NT2/D1 (cell line): ENCODE measurements at places on chromosomes 7 and 10.

GRCh38 chr7:134954197-134955082, 31.9 kb upstream of the AGBL3 start:
- DNase-seq: no peak

- no peak for DNase-seq
These were observed 107.5 kb downstream of the ADAM22 start for GRCh38 chr7:88041583-88041982.

- no peak for DNase-seq
These were observed 3.8 kb downstream of the RTKN2 start for GRCh38 chr10:62264702-62265436.

DNA sequence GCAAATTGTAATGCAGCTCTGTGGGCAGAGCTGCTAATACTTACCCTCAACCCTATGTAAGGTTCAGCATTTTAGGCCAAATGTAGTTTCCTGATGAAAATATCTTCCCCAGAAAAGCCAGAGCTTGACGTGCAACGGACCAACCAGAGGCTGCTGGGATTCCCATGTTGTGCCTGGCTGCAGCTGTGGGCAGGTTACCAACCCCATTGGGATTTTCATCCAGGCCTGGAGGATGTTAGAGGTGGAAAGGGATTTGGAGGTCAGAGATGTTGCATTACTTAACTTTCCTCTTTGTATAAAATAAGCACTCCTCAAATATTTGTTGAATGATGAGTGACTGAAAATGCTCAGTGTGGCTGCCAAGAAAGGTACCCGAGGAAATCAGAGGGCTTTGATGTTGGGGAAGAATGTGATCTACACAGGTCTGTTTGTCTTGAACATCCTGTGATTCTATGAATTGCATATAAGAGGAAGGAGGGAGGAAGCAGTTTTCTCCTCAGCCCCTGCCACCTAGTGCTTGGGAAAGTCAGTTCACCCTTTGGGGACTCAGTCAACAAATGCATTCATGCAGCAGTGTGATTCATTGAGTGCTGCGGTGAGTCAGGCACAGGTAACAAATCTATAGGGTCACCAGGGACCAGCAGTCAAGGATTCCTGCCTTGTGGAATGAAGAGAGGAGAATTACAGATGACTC, 487.2 kb downstream of the RPS24 start:
- DNase-seq: no peak

- DNase-seq: no peak
These were observed 87.6 kb upstream of the ADARB2 start for GRCh38 chr10:1824928-1825327.

- DNase-seq: no peak
These were observed 10.8 kb upstream of the SEMA3C start for GRCh38 chr7:80929619-80930018.

DNA sequence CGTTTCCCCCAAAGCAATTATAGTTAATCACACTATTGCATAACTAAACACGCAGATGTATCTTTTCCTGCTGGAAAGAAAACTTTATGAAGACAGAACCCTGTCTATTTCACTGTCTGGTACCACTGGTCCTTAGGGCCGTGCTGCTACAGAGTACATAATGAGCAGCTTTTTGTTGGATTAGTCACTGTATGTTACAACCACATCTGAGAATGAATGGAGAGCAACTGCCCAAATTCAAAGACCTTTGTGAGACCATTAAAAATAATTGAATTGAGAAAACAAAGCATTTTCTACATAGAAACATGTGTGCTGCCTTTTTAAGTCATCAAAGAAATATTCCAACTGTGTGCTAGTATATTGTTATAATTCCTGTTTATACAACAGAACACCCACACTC, 111.3 kb upstream of the SORCS1 start:
- DNase-seq: no peak

DNA sequence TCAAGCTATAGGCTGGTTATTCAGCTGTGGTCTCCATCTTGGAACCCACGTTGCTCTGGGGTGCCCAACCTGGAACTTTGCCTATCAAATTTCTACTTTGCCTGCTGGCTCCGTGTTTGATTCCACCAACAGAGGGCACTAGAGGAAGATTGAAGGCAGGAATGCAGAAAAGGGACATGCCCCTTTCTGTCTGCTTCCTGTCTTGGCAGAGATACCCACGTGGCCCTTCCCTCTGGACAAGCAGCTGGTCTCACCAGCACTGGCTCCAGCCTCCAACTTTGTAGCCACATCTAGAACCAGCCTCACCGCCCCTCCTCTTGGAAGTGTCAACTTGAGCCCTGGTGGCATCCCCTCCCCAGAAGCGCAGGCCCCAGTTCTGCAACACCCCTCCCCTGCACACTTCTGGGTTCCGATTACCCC, 52.1 kb upstream of the ZNF438 start:
- peak; percentile 28 for DNase-seq

- no peak for DNase-seq
These were observed 9.3 kb downstream of the TFEC start for GRCh38 chr7:116021237-116021636.

DNA sequence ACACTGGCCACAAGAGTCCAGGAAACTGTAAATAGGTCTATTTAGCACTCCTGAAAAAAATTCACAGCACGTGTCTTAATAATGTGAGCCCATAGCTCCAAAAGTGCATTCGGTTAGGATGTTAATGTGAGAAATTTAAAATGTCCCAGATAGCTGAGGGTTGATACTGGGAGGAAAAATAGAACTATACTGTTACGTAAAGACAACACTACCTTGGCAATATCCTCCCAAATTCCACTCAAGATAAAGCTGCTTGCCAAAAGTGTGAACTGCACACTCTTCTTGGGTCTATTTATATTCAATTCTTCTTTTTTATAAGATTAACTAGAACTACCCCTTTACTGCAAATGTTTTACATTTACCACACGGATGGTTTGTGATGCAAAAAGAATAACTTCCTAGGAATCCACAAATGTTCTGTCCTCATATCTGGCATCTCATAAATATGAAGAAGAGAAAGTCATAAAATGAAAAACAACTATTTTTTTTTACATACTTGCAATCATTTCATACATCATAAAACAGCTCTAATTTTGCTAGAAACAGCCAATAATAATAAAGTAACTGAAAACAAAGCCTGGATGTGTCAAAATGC, 10.4 kb downstream of the RAB11FIP2 start:
- no peak for DNase-seq

DNA sequence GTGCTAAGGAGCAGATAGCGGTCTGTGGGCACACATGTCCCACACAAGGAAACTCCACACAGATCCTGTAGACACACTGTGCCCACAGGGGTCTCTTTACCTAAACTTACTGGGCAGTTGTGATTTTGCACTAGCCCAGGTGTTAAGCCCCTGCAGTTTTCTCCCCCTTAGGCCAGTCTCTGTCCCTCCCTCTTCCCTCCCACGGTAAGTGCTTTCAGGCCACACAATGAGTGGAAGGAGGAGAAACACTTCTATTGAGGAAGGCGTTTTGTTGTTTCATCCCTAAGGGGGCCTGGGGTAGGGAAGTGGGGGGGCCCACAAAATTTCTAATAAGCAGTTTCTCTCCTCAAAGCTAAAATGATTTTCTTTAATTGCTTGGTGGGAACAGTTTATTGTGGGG, 51.4 kb downstream of the FBXW4 start:
- peak; percentile 15 for DNase-seq

DNA sequence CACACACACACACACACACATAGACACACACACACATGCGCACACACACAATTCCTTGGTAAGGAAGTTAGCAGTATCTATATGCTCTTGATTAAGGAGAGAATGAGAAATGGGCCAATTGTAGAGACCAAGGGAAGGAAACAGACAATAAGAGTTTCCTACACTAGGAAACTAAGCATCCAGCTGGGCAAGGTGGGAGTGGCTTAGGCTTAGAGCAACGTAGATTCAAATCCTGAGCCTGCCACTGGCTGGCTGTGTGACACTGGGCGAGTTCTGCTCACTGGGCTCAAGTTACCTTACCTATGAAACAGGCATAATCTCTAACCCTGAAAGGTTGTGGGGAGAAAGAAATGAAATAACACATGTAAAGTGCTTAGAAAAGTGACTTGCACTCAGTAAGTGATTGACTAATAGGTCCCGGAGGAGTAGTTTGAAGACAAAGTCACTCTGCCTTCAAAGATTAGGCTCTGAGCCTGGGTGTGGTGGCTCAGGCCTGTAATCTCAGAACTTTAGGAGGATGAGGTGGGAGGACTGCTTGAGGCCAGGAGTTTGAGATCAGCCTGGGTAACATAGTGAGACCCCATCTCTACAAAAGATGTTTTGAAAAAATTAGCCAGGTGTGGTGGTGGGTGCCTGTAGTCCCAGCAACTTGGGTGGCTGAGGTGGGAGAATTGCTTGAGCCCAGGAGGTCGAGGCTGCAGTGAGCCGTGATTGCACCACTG, 701.4 kb downstream of the PARD3 start:
- no peak for DNase-seq

GRCh38 chr7:82567841-82568240, 124.3 kb upstream of the CACNA2D1 start:
- DNase-seq: no peak

DNA sequence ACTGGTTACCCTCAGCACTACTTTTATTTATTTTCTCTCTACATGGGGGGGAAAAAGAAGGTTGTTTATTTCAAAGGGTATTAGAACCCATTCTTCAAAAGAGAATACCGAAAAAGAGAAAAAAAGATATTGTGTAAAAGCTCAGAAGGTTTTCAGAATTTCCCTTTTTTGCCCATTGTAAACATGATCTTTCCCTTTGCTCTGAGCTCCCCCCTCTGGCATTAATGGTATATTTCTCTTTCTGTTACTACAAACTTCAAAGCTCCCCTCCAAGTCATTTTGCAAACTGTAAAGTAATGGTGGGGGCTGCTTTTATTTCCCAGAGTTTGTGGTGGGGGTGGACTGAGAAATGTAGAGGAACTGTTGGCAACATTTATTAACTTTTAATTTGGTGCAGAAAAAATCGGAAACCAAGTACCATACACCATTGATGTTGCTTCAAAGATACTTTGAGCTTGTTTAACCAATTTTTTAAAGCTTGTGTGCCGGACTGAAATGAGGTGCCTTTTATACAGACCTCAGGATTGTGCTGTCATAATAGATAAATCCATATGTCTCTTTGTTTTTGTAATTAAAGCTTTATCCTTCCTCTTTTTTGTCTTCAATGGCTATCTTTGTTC, 181.5 kb downstream of the EXOC4 start:
- no peak for DNase-seq

GRCh38 chr7:69739190-69739589, 140.9 kb downstream of the AUTS2 start:
- no peak for DNase-seq

DNA sequence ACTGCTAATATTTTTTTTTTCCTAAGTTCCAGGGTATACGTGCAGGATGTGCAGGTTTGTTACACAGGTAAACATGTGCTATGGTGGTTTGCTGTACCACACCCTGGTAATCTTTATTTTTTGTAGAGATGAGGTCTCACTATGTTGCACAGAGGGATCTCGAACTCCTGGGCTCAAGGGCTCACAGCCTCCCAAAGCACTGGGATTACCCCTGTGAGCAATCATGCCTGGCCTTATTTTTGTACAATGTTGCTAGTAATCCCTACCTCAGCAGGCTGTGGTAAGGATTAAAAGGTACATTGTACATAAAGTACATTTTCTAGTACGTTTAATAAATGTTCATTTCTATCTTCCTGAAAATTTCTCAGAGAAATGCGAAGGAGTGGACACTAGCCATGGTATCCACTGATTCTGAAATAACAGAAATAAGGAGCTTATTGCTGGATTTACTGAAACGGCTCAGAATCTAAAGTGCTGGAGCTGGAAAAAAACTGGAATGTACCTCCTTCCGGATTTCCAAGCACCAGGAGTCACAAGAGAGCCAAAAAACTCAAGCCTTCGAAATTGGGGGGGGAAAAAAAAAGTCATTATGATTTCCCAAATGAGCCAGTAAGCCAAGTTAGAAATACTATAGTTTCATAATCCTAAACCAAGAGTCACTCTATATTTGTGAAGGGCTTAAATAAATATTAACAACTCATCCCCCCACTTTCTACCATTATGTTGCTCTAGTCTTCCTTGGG, 69.6 kb downstream of the NT5C2 start:
- no peak for DNase-seq

- no peak for DNase-seq
These were observed 347.2 kb downstream of the SDK1 start for GRCh38 chr7:3648276-3648675.

GRCh38 chr10:11874568-11875493, 51.7 kb downstream of the PROSER2 start:
- peak; percentile 72 for DNase-seq

DNA sequence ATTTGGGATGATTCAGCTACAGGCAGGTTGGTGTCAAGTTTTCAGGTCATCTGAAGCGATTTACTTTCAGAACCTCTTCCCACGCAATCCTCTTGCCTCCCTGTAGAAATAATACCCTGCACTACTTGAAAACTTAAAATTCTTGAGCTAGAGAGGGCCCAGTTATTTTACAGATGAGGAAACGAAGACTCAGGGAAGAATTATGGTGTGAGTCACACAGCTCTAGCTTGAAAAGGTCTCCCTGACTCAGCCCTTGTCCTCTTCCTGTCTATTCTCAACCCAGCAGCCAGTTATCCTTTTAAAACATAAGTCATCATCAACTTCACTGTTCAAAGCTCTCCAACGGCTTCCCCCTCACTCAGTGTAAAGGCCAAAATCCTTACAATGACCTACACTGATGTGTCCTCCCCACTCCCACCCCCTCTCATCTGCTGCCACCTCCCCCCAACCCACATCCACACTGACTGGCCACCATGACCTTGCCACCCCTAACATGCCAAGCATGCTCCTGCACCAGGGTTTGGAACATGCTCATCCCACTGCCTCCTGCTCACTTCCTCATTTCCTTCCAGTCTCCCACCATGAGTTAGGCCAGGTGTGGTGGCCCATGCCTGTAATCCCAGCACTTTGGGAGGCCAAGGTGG, 3.4 kb downstream of the DNMBP start:
- DNase-seq: no peak

DNA sequence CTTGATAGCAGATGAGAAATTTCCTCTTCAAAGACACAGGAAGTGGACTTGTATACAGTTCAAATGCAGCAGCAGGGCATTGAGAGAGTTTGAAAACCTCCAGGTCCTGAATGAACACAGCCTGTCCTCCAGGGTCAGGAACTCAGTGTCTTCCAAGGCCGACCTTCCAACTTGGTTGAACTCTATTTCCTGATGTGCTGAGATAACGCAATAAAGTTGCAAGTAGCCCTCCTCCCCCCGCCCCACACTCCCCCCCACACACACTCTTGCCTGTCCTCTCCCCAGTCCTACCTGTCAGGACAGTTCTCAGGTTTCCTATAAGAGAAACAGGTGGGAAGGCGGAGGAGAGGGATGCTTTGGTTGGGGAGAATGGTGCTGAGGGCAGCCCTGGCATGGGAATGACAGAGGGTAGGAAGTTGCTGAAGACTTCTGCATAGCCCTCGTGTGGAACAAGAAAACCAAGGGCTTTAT, 90.0 kb downstream of the CCDC71L start:
- no peak for DNase-seq

GRCh38 chr7:141567432-141567831, 16.2 kb downstream of the AGK start:
- DNase-seq: no peak

GRCh38 chr7:121282129-121282528, 46.7 kb upstream of the WNT16 start:
- no peak for DNase-seq

GRCh38 chr7:101595246-101595645, 33.9 kb downstream of the MYL10 start:
- DNase-seq: no peak

GRCh38 chr7:101680406-101681145, 51.5 kb upstream of the MYL10 start:
- no peak for DNase-seq

- DNase-seq: peak; percentile 28
These were observed at the start of gene OGDHL for GRCh38 chr10:49761789-49762565. Gene OGDHL (minus strand): TSS chr10:49762323. CDS start chr10:49758592, 3,731 bp downstream.
